MV-4-11 (cell line): ENCODE measurements at places on chromosomes 16 and 17.

- DNase-seq, result no peak
Observed at GRCh38 chr17:16486373-16487250, 5.4 kb downstream of the LRRC75A start.

DNA sequence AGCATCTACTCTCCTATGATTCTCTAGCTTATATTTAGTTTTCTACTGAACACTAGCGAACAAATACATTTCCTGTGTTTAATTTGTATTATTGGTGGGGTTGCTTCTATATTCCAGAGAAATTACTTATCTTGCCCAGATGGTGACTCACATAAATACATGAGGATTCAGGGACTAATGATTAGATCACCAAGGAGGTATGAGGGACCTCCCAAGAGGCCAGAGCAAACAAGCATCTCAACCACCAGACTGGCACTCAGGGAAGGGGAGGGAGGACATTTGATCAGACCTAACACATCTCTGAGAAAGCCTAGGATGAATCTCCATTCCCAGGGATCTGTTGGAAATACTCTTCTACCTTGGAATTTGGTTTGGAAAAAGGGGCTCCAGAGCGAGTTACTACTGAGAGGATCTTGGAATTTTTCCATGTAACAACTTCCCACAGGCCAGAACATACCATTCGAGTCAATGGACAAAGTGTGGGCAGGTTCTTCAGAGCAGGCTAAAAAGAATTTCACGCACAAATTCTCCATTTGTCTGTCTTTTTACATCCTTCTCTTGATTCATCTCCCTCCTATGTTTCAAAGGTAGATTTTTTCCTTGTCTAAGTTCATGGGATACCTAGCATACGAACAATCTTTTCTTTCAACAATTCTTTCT lies 262.6 kb upstream of the MYOCD start:
- no peak for DNase-seq

GRCh38 chr17:55822028-55822427 lies 71.2 kb downstream of the PCTP start:
- DNase-seq, result no peak

DNA sequence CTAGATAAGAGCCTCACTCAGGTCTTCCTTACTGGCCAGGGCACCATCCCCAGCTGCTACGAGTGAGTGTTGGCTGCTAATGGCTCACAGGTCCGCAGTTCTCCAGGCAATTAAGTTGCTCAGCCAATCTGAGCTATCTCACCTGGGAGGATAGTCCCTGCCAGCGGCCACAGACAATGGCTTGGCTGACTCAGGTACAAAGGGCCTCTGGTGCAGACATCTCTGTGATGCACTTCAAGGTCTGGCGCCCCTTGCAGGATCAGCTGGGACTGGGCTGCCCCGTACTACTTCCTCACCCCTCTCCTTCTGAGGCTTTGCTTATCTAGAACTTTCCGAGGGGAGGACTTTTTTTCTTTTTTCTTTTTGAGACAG lies 49.2 kb upstream of the EMP2 start:
- DNase-seq, result peak; percentile 28

DNA sequence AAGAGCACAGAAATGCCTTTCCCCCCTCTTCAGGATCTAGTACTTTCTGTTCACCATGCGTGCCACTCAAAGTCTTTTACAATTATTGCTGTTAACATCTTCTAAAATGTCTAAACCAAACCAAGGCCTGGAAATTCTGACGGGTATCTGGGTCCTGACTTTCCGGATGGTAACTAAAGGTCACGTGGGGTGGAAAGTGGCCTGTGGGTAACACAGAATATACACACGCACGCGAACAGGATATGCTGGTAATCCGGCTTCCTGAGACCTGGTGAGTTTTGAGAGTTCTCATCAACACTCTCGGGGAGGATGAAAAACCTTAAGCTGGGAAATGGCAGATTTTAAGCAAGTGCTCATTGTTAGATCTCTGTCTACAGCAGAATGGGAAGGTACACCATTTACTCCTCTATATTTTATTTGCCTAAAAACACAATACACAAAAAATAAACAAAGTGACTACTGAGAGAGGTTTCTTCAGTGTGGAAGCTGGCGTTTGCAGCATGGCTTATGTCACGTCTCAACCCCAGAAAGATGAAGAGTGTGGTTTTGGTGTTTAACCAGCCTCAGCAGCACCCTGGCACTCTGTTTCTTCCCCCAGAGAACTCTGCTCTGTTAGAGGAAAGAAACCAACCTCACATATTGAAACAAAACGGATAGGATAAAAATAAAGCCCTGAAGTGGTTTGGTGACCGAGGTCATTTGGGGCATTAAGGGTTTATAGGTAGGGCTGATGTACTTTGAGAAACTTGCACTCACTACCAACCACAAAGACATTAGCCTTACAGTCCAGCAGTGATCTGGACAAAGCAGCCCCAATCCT lies 37.3 kb downstream of the SMG6 start:
- peak; percentile 92 for DNase-seq

DNA sequence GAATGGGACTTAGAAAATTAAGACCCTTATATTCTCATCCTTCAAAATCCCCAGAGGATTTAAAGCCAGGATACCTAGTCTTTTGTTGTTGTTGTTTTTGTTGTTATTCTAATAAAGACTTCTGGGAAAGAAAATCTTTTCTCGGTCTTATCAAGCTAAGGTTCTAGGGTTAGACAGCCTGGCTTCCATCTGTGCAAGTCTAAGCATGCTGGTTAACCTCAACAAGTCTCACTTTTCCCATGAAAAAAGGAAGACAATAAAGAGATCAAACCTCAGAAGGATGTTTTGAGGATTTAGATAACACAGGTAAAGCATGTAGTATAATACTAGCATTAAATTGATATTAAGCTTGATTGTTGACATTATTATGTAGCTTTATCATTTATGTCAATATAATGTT lies 486.4 kb upstream of the SOX9 start:
- DNase-seq, result no peak

DNA sequence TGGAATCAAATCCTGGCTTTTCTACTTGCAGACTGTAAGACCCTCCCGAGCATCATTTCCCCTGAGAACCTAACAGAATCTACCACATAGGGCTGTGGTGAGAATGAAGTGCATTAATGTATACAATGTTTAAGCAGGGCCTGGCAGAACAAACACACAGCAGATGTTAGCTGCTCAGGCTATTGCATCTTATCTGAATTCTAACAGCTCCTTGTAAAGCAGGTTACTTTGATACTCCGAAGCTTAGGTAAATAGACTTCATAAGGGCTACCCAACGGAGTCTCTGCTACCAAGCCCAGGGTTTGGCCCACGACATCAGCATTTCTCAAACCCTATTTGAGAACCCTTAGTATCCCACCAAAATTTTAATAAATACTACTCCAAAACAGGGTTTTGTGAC lies 24.4 kb upstream of the NOS2 start:
- no peak for DNase-seq

- no peak for DNase-seq
Observed at GRCh38 chr16:57873218-57873617, 70.9 kb upstream of the KIFC3 start.

GRCh38 chr17:82228842-82229697 lies at the start of gene SLC16A3:
TSS of gene SLC16A3 (plus strand) at chr17:82229042. CDS start at chr17:82236009, 6,967 bp downstream.
- DNase-seq, result peak; percentile 50

- peak; percentile 63 for DNase-seq
Observed at GRCh38 chr17:79242873-79243602, 168.4 kb downstream of the ENGASE start.

DNA sequence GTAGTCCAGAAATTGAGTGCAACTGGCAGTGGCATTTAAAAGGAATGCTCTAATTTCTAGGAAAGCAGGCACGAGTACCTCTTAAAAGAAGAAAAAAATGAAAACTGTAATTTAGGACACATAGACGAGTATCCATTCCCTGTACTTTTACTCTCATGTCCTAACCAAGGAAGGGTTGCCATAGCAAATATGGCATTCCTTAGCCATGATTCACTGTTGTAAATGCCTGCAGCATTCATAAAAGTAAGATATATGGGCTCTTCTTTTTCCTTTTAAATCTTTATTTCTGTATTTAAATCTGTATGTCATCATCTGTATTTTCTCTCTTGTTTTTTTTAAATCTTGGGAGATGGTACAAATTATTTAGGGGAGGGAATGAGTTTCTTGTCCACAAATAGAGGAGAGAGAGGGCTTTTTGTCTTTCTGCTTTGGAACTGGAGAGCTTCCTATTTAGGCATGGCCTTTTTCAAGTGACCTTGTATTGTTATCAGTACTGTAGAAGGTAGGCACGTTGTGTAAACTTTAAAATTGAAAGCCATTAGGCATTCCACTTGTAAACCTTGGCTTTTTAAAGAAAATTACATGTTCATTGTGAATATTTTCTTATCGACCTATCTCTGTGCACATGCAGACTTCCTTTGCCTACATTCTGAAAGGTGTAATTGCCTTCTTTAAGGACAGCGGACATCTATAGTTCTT lies 50.0 kb downstream of the TENT4B start:
- no peak for DNase-seq

GRCh38 chr17:47969930-47970724 lies 786 bp upstream of the CDK5RAP3 start:
- no peak for DNase-seq

DNA sequence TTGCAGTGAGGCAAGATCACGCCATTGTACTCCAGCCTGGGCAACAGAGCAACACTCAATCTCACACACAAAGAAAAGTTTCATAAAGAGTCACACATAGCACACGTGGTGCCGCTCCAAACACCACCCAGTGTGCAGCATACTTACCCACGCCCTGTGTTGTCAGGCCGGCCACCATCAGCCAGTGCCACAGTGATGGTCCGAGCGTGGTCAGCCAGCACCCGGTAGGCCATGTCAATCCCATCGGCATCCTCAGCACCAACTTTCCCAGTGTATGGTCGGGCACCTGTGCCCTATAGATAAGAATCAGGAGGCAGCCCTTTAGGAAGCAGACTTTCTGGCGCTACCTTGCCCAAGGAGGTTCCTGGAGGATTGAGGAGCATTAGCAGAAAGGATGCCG lies 17.7 kb upstream of the EXOSC6 start:
- DNase-seq, result no peak

GRCh38 chr16:11308493-11309283 lies 27.6 kb upstream of the PRM1 start:
- DNase-seq, result peak; percentile 6

DNA sequence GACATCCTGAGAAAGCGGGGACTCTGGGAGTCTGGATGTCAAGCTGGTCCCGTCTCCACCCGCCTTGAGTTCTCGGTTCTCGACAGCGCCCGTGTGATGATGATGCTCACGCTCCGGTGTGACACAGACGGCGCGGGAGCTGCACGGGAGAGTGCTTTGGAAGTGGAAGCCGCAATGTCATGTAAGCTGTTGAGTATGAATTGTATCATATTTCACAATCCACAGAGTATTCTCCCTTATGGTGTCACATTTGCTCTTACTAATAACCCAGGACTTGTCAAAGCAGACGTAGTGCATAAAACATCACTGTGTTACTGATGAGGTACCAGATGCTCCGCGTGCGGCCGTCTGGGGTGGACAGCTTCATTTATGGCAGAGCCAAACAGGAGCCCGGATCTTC lies 217.5 kb upstream of the CHMP6 start:
- DNase-seq, result no peak

- DNase-seq, result no peak
Observed at GRCh38 chr16:56748191-56748590, 18.3 kb downstream of the NUP93 start.
